Cortex of kidney (tissue), 1 donor: ENCODE measurements at places on chromosomes 1 and 21.

GRCh38 chr1:201051399-201051798 is 27.9 kb upstream of the KIF21B start:
- DNase-seq = no peak

DNA sequence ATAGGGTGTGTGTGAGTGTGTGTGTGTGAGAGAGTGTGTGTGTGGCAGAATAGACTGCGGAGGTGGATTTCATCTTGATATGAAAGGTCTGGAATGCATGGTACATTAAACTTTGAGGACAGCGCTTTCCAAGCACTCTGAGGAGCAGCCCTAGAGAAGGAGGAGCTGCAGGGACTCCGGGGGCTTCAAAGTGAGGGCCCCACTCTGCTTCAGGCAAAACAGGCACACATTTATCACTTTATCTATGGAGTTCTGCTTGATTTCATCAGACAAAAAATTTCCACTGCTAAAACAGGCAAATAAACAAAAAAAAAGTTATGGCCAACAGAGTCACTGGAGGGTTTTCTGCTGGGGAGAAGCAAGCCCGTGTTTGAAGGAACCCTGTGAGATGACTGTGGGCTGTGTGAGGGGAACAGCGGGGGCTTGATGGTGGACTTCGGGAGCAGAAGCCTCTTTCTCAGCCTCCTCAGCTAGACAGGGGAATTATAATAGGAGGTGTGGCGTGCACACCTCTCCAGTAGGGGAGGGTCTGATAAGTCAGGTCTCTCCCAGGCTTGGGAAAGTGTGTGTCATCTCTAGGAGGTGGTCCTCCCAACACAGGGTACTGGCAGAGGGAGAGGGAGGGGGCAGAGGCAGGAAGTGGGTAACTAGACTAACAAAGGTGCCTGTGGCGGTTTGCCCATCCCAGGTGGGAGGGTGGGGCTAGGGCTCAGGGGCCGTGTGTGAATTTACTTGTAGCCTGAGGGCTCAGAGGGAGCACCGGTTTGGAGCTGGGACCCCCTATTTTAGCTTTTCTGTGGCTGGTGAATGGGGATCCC is 18.3 kb upstream of the HDAC1 start:
- DNase-seq = no peak

GRCh38 chr1:8138673-8139072 is 112.6 kb upstream of the ERRFI1 start:
- no peak for DNase-seq

GRCh38 chr1:87333692-87334347 is 5.1 kb downstream of the LMO4 start:
- no peak for DNase-seq

- DNase-seq = no peak
These were observed 32.1 kb upstream of the MX1 start for GRCh38 chr21:41393876-41394465.

- DNase-seq = no peak
These were observed 173.9 kb downstream of the HHIPL2 start for GRCh38 chr1:222373831-222374602.

- no peak for DNase-seq
These were observed 52.5 kb downstream of the LYPLAL1 start for GRCh38 chr1:219226196-219226595.

GRCh38 chr1:37181425-37181824 is 147.1 kb upstream of the GRIK3 start:
- no peak for DNase-seq

DNA sequence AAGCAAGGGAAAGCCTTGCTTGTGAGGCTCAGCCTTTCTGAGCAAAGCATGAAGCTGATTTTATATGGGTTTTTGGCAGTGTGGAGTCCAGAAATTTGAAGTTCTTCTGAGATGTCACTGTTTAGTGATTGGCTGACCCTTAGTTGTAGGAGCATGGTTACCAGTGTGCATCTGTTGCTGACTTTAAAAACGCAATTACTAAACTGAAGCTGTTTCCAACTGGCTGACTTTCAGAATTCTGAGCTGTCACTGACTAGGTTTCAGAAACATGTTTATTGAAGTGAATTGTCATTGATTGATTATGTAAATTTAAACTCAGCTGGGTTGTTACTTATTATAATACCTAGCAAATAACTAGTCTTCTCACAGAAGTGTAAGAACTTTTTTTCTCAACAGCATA is 89.4 kb downstream of the PDE4B start:
- DNase-seq = no peak

DNA sequence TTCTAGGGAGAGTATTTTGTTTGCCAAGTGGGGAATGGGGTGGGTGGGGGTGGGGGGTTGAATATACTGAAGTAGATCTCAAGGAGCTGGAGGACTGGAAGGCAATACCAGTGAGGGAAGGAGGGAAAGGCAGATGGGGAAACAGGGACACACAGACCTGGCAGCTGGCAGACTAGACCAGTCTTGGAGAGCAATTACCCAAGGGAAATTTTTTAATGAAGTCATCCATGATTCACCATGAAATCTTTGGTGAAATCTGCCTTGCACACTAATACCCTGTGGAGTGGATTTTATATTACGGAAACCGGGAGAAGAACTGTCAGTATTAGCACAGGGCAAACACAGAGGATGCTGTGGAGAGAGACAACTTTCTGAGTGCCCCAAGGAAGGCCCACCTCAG is 29.7 kb upstream of the MARK1 start:
- no peak for DNase-seq

- DNase-seq = no peak
These were observed 70.6 kb downstream of the FGGY start for GRCh38 chr1:59367301-59368007.

GRCh38 chr1:193545171-193545570 is 358.8 kb upstream of the B3GALT2 start:
- DNase-seq = no peak

DNA sequence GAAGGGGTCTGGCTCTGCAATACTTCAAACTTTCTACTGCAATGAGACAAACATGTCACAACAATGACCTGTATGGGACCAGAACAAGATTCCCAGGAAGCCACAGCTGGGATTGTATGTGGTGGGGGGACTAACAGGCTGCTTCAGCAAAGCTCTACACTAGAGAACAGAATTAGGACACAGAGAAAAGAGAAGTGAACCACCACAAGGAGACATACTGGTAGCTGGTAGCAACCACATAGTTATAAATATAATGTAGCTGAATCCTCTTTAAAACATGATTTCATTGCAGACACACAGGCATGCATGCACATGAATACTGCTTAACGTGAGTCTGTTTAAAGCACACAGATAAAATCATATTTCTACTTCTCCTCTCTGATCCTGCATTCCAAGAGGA is 3.5 kb upstream of the ILDR2 start:
- DNase-seq = no peak

DNA sequence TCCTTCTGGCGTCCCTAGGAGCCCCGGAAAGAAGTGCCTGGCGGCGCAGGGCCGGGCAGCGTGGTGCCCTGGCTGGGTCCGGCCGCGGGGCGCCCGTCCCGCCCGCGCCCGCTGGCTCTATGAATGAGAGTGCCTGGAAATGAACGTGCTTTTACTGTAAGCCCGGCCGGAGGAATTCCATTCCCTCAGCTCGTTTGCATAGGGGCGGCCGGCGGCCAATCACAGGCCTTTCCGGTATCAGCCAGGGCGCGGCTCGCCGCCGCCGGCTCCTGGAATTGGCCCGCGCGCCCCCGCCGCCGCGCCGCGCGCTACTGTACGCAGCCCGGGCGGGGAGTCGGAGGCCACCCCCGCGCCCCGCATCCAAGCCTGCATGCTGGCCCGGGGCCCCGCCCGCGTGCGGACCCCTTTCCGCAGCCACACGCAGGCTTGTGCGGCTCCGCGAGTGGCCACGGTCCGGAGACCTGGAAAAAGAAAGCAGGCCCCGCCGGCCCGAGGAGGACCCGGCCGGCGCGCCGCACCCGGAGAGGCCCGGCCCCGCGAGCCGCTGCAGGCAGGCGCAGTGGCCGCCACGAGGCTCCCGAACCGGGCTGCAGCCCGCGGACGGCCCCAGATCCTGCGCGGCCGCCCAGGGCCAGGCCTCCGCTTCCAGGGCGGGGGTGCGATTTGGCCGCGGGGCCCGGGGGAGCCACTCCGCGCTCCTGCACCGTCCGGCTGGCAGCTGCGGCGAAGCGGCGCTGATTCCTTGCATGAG is 160.4 kb downstream of the RUNX1 start:
- no peak for DNase-seq

- DNase-seq = no peak
These were observed 3.8 kb upstream of the AADACL3 start for GRCh38 chr1:12712076-12712475.

- no peak for DNase-seq
These were observed 35.7 kb downstream of the NRIP1 start for GRCh38 chr21:15029077-15029476.

- DNase-seq = no peak
These were observed 17.9 kb upstream of the CENPF start for GRCh38 chr1:214584805-214585766.

DNA sequence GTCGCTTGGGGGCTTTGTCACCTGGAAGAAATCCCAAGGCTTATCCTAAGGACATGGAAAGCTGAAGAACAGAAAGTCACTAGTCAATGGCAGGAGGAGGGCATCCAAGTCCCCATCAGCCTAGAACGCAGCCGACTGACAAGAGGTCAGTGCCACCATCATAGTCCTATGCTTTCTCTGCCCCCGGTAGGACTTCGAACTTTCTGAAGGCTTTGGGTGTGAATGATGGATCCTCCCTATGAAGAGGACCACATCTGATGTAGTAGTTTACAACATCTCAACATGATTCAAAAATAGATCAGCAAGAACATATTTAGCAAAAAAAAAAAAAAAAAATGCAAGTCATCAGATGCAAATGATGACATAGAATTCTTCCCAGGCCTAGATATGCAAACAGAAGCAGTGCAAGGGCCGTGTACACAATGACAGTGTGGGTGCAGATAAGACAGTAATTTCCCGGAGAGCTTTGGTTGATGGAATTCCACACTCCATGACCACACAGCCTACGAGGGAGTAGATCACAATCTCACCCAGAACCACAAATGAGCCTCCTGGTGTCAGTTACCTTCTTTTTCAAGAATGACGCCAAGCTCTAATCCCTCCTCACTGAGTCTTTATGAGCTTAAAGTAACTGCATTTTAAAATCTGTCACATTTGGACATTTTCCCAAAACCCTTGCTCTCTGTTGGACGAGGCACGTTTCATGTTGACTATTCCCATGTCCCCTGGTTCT is 88.2 kb downstream of the PSMG1 start:
- no peak for DNase-seq

DNA sequence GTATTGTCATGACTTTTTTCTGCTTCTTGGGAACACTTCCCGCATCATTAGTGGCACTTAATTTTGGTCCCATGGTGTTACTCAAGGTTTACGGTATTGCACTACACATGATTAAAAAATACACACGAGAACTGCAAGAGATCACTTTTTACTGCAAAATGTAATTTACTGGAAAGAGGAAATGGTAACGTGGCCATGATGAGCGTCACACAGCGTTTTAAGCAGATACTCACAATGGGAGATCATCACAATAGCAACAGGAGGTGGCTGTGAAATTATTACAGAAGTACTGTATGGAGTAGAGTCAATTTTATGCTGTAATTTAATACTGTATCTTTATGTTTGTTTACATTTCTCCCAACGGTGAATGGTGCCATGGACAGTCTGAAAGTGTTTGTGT is 1510.3 kb downstream of the AMY1C start:
- no peak for DNase-seq
